ACHN (cell line): ENCODE measurements at places on chromosomes 12 and 14.
A peak's percentile ranks its signal among the peaks of the same experiment; 100 is the strongest.

GRCh38 chr14:53880761-53881160, 75.9 kb downstream of the BMP4 start:
- no peak for DNase-seq

DNA sequence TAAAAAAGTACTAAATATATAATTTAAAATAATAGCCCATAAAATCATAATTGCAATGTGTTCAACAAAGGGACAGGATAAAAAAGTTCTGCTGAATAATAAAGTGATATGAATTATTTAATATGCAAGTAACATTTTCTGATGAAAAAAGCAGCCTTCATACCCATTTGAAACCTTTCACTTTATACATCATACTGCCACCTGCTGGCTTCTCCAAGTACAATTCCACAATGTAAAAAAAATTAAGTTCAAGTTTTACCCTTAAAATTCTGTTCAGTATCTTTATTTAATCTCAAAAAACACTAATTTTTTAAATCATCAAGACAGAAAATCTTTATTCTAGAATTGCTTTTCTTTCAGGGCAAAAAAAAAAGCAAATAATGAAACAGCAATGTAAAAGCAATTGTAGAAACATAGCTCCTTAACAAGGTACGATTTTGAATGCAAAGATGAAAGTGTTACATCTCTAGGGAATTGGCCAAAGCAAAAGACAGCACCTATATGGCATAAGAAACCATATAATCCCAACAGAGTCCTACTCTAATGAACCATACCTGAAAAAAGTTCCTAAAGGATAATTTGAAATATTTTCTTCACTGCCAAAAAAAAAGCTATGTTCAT, 15.0 kb downstream of the MDM1 start:
- DNase-seq: peak; percentile 68

DNA sequence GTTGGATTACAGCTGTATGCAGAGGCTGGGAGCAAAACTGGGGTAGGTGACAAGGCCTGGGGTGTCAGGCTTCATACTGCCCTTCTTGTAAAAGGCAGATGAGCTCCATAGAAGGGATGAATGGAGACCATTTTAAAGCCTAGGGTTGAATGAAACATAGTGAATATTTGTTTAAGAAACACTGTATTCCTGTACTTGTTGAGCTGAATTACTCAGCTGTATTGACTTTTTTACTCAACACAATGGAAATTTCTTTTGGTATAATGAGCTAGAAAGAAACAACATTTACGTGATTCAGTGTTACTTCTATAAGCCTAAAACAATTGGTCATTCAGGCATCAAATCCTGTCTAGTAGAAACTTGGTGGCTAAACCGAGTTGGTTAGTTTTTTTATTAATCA, 14.1 kb downstream of the ATP6V0A2 start:
- DNase-seq: no peak

GRCh38 chr14:65411656-65412031, 886 bp upstream of the FUT8 start:
- peak; percentile 89 for DNase-seq

GRCh38 chr12:132429602-132429945, 60.4 kb upstream of the FBRSL1 start:
- no peak for DNase-seq

DNA sequence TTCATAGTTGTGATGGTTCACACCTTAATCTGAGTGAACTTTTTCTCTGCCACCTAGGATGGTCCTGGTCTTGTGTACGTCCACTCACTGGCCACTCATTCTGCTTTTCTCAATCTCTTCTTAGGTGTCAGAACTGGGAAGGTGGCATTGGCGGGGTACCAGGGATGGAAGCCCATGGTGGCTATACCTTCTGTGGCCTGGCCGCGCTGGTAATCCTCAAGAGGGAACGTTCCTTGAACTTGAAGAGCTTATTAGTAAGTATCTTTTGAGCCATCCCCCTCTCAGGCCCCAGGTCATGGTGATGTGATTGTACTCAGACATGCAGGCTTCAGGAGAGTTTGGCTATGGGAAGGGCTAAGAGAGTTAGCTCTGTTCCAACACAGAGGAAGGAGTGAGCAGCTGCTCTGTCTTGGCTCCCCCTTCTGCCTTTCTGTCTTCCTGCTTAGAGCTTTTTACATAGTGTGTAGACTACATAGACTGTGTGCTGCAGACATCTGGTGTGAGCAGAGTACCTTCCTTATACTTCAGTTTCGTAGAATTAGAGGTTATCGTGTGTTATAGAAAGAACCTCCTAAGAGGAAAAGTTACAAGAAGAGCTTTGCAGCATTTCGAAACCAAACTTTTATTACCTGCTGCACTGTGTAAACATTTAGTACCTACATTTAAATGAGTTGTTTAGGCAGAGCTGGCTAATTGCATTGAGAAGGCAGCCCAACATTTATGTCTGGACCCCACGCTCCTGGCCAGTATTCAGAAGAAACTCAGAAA, 54.2 kb downstream of the FNTB start:
- DNase-seq: no peak

DNA sequence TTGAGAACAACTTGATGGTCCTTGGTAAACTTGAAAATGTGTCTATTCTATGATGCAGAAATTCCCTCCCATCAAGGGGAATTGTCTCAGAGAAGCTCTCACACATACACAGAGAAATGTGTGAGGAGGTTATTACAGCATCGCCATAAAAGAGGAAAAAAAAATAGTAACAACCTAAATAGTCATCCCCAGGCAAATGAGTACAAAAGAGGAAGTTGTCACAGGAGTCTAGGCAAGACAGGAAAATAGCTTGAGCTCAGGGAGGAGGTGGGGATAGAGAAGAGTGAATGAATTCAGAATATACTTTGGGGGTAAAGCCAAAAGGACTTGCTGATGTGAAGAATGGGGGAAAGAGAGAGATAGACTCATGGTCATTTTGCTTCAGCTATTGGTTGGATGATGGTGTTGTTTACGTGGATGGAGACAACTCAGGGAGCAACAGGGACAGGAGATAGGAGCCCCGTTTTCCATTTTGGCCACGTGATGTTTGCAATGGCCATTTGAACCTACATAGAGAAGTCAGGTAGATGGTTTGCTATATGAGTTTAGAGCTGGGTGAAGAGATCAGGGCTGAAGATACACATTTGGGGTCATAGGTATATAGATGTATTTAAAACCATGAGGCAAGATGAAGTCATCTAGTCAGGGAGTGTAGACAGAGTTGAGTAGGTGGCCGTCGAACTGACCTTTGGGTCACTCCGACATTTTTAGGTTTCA, 20.3 kb downstream of the LRRC74A start:
- no peak for DNase-seq

DNA sequence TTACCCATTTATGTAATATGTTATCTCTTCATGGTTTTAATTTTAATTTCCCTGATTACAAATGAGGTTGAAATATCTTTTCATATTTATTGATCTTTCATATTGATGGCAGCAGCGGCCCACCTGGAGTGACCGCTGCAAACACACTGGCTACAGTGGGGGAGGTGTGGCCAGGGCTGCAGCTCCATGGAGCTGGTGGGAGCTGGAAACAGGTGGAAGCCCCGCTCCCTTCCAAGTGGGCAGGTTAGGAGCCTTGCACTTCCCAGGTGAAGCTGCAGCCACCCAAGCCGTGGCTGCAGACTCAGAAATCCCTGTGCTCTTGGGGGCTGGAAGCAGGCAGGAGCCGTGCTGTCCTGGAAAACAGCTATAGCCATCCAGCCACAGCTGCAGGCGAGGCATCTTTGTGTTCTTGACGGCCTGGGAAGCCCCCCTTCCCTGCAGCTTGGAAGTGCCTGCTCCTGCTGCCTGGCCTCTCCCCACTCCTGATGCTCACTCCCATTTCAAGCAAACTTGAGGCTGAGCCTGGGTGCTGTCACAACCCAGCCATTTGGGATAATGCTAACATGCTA, 201.1 kb downstream of the TMEM117 start:
- DNase-seq: no peak

- no peak for DNase-seq
These were observed 31.7 kb downstream of the DGLUCY start for GRCh38 chr14:91145391-91146160.

DNA sequence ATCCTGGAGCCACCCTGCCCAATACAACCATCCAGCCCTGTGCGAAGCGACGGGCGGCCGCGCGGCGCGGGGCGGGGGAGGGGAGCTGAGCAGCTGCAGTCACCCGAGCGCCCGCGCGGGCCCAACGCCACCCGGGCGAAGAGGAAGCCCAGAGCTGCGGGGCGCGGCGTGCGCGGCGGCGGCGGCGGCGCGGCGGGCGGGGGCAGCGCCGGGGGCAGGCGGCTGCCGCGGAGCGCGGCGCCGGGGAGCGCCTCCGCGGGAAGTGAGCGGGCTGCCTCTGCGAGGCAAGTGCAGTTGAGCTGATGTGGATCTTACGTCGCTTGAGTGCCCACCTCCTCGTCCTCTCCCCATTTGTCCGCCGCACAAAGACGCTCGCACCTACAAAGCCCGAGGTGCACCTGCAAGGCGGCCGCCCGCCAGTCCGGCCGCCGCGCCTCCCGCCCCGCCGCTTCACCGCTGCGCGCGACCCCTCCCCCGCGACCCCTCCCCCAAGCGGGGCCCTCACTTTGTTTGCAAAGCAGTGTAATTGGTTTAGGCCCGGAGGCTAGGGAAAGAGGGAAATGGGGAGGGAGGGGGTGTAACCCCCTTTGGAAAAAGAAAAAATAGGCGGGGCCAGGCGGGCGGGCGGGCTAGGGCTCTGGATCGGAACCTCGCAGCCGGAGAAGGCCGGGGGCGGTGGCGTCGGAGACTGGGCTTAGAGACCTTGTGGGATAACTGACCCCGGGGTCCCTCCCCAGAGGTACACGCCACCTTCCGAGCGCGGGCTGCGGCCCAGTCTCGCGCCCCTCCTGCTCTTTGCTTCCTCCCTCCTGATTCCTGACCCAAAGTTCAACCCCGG, at the start of the genes FOXA1 and TTC6:
Gene FOXA1, minus strand, starts transcription at position 279 of the 838 bp plus-strand sequence. Its CDS starts 277 bp downstream, at position 2.
Gene TTC6, plus strand, starts transcription at position 659 of the 838 bp plus-strand sequence. CDS start 26,436 bp downstream, outside the sequence.
- peak; percentile 63 for DNase-seq

GRCh38 chr14:62081012-62081612, 318.9 kb downstream of the SNAPC1 start:
- no peak for DNase-seq

DNA sequence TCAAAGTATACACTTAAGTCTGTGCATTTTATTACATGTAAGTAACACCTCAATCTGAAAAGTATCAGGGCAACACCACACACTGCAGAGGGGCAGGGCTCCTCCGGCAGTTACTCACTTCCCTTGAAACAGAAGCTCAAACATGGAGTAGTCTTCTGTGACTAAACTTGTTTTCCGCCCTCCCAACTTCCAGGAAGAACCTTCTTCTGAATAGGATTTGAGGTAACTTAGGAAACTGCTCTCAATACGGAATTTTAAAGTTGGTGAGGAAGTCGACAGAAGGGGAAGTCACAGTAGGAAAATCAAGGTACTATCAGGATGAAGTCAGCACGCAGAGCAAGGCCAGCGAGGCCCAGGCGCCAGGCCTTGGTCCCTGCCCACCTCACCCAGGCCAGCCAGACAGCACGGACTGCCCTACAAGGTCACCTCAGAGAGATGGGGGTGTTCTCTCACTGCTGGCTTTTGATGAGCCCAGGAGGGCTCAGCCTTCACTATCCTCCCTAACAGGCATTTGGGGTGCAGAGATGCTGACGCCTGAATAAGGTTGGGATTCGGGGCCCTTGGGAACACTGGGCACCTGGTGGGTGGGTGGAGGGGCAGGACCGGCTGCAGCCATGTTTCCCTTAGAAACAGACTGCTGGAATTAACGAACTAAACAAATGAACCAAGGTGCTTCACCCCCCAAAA, 5.8 kb downstream of the ANKRD9 start:
- DNase-seq: no peak

DNA sequence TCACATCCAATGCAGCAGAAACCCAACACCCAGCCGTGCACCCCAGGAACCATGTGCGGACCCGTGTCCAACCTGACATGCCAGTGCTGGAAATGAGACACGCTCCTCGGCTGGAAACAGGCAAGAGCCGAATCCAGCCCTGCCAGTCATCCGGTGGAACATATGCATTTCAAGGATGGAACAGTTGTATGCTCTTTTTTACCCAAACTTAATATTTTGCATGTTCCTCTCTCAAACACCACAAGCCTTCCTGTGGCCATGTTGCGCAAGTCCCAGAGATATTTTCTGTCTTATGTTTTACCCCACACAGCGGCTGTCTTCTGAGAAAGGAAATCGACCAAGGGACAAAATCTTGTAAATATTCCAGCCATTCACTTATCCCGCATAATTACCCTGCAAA, 196.9 kb downstream of the BCL11B start:
- DNase-seq: no peak

- DNase-seq: no peak
These were observed 42.7 kb upstream of the FLRT2 start for GRCh38 chr14:85487215-85487614.

DNA sequence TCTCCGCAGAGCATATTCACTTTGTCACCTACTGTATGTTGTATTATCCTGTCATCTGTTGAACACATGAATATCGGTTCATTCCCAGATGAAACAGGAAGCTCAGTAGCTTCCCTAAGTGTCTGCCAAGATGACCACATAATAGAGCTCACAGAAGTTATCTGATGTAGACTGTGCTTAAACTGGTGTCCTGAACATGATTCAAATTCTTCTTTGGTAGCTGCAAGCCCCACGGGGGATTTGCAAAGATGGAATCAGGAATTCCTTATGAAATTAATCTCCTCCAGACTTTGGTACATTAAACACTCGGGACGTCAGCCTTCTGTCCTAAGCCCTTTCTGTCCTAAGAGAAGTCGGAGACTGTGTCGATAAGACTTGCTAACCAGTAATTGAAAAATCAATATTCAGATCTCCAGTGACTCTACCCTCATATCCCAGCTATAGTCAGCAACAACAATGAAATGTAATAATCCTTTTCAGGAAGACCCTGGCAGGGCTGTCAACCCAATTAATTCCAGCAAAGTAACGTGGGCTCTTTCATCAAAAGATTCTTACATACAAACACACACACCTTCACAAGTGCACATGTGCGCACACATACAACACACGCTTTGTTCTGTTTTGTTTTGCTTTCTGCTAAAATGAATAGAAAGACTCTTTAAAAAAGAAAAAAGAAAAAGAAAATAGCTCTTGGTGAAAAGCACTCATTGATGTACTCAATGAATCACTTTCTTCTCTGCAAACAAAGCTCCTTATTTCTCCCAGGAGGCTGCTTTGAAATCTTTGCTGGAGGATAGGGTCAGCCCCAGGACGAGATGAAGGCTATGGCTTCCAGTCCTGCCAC, 127.2 kb downstream of the RIMBP2 start:
- no peak for DNase-seq

DNA sequence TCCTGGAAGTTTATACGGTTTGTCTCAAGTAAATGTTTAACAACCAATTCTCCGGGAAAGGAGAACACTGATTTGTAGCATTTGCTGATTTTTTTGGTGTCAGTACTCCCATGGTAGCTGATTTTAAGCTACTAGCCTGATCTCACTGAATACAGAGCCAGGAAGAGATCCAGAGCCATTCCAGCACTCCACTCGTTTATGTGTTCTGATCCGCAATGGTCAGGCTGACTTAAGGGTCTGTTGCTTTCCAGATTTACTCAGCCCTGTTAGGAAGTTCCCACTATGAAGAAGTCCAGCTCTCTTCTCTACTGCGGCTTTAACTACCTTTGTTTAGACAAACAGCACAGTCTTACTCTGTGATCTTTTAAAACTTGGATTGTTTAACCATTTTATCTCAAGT, 38.0 kb upstream of the NID2 start:
- DNase-seq: peak; percentile 39
